ENCODE measurements at places on chromosomes 2 and 18. TPM values are rescaled to one million over a fixed set of nuclear protein-coding genes. Genes with fewer than 3 reads are reported as not detected.

HNMT gene
- total RNA-seq: 0.28 TPM

TSGA10 gene
- 1.5 TPM for total RNA-seq

STK17B gene
- 6.6 TPM for total RNA-seq

CNDP1 gene
- total RNA-seq: not detected

PSMA8 gene
- total RNA-seq: not detected

RAB1A gene
- total RNA-seq: 243 TPM

IER3IP1 gene
- 21.6 TPM for total RNA-seq

ZNF892 gene
- 0.56 TPM for total RNA-seq

CAPN14 gene
- 0.05 TPM for total RNA-seq

SLC4A5 gene
- total RNA-seq: 0.40 TPM

IL36G gene
- not detected for total RNA-seq

B3GNT7 gene
- total RNA-seq: 2.3 TPM

ANKRD30B gene
- total RNA-seq: not detected

CPO gene
- total RNA-seq: not detected
